ENCODE measurements at places on chromosomes 13 and 19.
A peak's percentile ranks its signal among the peaks of the same experiment; 100 is the strongest.

DNA sequence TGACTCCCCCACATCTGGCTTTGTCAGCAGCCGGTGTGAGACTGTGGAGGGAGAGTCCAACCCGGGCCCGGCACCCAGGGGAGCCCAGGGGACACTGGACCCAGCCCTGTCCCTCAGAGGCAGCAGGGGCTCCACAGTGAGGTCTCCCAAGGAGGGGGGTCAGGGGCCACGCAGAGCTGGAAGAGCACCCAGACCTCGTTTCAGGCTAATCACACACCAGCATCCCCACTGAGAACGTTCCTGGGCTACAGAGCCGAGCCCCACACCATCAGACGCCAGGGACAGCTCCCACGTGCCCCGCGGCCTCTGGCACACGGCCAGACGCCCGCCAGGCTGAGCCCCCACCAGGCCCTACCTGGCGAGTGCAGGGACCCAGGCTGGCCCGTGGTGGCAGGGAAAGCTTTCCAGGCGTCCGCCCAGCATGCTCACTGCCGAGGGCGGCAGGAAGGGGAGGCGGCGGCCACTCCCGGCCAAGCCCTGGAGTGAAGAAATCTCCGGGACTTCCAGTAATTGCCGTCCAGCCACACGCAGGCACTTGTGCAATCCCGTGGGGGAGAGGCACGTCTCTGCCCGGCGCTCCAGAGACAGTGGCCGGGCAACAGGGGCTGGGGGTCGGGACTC lies 19.2 kb downstream of the SBNO2 start:
- DNase-seq = no peak

DNA sequence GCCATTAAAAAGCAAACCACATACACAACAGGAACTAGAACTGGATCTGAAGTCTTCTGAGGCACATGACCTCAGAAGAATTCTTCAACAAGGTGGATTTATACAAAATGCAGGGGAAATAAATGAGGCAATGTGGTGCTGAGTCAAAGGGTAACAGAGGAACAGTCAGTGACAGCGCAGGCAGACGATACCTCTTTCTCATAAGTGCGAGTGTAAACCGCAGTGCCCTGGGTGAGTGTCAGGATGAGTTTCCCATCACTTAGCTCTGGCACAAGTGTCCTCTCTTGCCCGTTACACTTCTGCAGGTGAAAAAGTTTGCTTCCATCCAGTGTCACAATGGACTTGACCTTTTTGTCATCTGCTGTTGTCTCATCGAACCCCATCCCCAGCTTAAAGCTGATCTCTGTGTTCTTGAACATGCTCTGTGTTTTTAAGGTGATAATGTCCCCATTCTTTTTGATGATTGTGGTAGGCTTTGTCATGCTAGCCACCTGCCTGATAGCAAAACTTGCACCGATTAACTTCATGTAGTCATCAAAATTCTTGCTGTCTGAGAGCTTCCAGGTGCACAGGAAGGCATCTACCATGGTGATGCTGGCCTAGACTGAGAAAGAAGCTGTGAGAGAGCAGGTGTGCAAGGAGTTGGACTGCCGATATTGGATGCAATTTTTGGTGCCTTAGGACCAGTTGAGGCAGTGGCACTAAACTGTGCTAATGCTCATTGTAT lies 97.3 kb downstream of the AKAP11 start:
- no peak for DNase-seq

- DNase-seq = no peak
Observed at GRCh38 chr13:98648141-98648540, 71.2 kb upstream of the STK24 start.

DNA sequence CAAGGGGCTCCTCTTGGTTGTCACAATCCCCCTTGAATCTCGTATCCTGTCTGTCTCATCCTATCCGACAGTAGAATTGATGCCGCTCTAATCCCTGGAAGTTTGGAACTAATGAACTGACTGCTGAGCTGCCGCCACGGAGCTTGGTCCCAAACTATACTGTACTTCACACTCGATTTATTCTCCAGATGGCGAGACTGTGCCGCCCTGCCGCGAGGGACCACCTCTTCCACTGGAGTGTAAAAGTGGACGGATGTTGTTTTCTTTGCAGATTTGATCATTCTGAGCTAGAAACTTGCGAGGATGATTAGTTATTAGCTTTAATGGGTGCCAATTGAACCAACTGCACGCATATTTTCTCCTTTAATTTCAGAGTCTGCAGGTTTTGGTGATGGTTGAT lies 117.2 kb downstream of the ZIC5 start:
- DNase-seq = no peak

DNA sequence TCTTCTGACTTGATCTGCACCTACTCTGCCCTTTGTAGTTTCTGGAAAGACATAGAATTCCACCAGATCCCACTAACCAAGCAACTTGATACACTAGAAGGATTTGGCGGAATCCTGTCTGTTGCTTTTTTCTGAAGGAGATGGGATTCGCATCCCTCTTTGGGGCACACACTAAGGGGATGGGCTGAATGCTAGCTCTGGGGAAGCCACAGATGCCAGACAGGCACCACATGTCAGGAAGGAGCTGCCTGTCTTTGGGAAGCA lies 52.1 kb downstream of the SERP2 start:
- no peak for DNase-seq

DNA sequence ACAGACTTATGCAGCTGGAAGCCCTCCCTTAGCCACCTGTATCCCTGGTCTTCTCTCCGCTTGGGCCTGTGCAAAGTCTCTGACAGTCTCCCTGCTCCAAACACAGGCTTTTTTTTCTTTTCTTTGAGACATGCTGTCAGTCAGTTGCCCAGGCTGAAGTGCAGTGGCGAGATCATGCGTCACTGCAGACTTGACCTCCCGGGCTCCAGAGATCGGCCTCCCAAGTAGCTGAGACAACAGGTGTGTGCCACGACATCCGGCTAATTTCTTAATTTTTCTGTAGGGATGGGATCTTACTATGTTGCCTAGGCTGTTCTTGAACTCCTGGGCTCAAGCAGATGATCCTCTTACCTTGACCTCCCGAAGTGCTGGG lies 1.6 kb downstream of the MZF1 start:
- DNase-seq = no peak

- no peak for DNase-seq
Observed at GRCh38 chr13:21011378-21011777, 50.0 kb downstream of the LATS2 start.

DNA sequence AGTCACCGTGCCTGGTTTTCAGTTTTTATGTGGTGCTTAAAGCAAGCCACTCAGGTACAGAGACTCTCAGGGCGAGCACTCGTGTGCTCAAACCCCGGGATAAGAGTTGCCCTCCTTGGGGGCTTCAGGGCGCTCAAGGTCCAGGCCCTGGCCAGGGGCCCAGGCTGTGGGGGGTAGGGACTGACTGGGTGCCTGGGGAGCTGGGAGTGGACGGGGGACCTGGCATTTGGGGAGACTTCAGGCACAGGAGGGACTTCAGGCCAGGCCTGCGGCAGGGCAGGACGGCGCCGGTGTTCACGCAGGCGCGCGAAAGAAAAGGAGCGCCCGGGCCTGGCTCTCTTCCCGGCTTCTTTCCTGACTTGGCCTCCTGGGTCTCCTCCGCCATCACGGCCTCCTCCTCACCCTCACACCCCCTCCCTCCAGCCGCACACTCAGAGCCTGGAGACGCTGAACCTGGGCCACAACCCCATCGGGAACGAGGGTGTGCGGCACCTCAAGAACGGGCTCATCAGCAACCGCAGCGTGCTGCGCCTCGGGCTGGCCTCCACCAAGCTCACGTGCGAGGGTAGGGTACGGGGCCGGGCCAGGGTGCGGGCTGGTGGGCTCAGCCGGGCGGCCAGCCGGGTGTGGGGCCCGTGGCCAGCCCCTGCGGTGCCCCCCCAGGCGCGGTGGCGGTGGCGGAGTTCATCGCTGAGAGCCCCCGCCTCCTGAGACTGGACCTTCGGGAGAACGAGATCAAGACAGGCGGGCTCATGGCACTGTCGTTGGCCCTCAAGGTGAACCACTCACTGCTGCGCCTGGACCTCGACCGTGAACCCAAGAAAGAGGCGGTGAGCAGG lies 16.1 kb downstream of the NKPD1 start:
- DNase-seq = no peak

GRCh38 chr13:109385242-109385560 lies 401.2 kb downstream of the IRS2 start:
- peak; percentile 70 for DNase-seq

DNA sequence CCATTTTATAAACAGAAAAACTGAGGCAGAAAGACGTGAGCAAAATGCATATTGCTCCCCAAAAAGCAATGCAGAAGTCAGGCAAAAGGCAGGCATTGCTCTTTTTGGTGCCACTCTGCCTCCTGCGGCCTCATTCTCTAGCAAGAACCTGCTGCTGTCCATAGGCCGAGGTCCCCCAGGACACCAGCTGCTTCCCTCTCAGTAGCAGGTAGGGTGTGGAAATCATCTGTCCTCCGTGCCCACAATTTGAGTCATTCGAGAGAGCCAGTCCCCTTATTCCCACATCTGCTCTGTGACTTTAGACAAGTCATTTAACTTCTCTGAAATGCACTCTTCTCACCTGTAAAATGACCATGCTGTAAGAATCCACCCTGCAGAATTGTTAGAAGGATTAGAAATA lies 50.0 kb downstream of the TNFRSF19 start:
- DNase-seq = no peak

- DNase-seq = no peak
Observed at GRCh38 chr13:85638815-85639393, 160.3 kb downstream of the SLITRK6 start.

DNA sequence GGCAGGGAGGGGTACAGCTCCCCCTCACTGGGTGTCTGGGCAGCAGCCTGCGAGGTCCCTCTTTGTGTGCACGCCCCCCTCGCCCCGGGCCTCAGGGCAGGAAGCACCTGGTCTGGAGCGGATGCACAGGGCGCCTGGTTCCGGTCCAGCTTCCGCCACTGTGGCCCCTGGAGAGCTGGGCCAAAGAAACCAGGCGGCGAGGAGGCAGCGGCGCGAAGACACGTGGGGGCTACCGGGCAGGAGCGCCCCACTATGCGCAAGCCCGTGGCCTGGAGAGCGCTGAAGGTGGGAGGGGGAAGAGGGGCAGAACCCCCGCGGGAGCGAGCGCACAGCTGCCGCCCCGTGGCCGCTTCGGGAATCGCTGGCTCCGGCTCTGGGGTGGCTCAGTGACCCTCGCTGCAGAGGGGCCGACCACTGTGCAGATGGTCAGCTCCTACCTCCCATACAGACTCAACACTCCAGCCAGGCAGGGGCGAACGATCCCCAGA lies 1.7 kb upstream of the LYL1 start:
- DNase-seq = peak; percentile 80

- no peak for DNase-seq
Observed at GRCh38 chr19:43560687-43561086, 14.6 kb downstream of the XRCC1 start.

GRCh38 chr13:41388143-41388881 lies 69.0 kb upstream of the RGCC start:
- no peak for DNase-seq

GRCh38 chr13:77222909-77223308 lies 104.0 kb downstream of the MYCBP2 start:
- DNase-seq = no peak

- DNase-seq = no peak
Observed at GRCh38 chr19:56111601-56112312, 9.3 kb downstream of the ZNF787 start.

- DNase-seq = peak; percentile 40
Observed at GRCh38 chr13:57624565-57625435, 6.7 kb upstream of the PCDH17 start.

- no peak for DNase-seq
Observed at GRCh38 chr19:57709616-57710015, 612 bp upstream of the ZNF154 start.

- DNase-seq = no peak
Observed at GRCh38 chr13:102002287-102002686, 399.6 kb downstream of the FGF14 start.

DNA sequence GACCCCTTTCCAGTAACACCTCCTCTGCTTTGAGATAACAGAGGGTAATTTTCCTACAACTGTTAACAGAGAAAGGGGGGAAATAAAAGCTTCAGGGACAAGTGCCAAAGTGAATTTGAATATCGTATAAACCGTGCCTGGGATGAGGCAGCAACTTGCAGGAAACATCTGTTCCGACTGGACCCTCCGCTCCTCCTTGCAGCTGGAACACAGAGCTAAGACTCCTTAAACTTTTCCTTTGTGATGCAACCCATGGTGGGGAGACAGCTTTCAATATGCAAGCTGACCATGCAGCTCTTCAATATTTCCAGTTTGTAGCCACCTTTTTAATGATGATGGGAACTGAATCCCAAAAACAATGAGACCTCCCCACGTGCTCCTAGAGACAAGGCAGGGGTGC lies 432.6 kb downstream of the ZNF536 start:
- DNase-seq = no peak

DNA sequence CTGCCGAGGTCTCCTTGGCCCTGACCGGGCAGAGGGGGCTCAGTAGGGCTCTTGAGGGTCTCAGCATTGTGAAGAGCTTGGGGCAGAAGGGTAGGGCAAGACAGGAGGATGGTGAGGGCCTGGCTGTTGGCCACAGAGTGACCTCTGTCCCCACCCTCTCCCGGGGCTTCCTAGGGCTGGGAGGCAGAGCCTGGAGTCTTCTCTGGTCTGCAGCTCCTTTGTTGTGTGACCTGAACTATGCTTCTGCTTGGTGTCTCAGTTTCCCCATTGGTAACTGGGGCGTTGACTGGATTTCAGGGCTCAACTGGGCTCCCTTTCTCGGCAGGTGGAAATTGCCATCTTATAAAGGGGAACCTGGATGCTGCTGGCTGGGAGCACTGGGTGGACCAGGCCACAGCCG lies 30.1 kb upstream of the PEPD start:
- DNase-seq = no peak

DNA sequence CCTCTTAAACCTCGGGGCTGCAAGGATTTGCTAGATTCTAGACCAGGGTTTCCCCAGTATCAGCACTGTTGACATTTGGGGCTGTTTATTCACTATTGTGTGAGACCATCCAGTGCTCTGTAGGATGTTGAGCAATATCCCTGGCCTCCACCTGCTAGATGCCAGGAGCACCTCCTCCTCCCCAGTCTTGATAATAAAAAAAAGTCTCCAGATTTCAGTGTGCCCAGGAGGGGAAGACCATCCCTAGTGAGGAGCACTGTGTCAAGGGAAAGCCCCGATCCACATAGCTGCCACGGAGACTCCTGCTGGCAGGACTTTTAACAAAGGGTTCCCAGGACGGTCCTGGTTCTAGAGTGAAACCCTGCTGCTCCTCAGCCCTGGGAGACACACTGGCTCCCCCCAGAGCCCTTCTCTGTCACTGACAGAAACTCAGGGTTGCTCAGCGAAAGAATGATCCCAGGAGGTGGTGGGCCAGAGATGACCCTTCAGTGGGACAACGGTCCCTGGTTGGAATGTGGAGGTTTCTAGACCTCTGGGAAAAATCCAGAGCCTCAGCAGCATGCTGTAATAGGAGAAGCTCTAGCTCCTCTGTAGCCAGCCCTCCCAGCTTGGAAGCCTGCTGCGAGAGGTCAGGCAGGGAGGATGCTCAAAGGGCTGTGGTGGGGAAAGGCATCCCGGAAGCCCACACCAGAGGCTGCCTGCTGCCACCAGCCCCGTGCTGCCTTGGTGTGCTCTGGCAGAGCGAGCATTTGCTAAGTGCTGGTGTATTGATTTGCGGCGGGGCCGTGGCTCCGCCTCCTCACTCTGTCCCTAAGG lies 20.3 kb downstream of the LYL1 start:
- DNase-seq = no peak

DNA sequence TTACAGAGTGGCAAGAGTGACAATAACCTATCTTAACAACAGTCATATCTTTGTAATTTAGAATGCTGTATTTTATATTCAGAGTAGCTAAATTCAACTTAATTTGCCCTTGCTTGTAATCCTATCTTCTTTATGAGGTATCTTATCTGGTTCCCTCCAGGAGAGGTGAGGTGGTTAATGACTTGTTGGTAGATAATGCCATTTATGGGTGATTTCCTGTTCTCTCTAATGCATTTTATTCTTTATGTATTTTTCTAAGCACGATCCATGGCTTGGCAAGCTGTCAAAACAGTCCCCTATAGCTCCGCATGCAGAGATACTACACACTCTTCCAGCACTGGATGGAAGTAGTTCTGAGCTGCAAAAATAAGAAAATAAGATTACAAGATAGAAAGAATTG lies 267.9 kb downstream of the LMO7 start:
- DNase-seq = no peak
